Thoracic aorta (tissue), 2 donors: ENCODE measurements at places on chromosomes 6 and 20.

- no peak for DNase-seq
These were observed 191.8 kb upstream of the RREB1 start for GRCh38 chr6:6915813-6916547.

DNA sequence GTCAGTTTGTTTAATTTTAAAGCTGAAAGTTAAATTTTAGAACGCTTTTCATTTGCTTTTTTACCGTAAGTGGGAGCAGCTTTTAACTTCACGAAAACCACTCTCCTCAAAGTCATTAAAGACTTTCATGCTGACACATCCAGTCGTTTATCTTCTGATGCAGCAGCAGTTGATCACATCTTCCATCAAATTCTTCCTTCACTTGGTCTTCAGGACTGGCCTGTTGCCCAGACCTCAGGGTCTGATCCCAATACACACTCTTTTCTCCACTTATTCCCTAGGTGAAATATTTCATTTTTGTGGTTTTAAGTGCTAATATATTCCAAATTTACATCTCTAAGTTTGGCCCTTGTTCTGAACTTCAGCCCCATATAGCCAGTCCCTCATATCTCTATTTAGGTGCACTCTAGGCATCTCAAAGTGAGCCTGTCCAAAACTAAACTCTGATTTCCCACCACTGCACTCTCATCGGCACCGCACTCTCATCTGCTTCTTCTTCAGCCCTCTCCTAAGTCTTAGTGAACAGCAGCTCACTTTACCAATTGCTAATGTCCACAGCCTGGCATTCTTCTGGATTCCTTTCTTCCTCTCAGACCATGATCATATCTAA, 20.4 kb downstream of the AFDN start:
- DNase-seq = no peak

DNA sequence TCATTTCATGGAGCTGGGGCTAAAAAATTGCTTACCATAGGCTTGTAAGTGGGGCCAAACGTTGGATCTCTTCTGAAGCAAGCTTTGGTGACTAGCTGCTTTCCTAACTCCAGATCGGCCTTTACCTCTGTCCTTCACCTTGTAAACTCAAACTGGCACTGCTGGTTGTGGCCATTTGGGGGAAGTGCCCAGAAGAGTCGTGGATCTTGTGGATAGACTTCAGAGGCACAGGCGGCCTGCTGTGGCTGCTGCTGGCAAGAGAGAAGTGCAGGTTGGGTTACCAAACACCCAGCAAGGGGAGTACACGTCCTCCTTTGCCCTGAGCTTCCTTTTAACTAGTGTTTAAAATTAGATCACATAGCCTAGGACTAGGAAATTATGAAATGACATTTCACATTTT, 36.8 kb upstream of the KLHL31 start:
- no peak for DNase-seq

- DNase-seq = no peak
These were observed 187.5 kb upstream of the ECI2 start for GRCh38 chr6:4322846-4323309.

DNA sequence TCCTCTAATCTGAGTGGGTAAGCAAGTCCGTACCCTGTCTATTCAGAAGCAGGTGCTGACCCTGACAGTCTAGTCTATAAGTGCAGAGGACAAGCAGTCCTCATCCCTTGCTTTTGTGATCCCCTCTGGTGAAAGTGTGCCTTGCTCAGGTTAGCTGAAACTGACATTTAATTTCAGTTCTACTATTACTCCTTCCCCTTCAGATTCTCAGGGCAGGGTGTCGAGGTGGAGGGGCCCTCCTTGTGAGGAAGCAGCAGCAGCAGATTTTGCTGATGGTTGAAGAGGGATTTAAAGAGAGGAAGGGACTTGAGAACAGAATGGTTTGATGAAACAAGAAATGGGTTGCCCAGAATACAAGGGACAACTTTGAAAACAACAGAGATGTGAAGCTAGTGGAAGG, 309.3 kb downstream of the CLIC5 start:
- DNase-seq = no peak

DNA sequence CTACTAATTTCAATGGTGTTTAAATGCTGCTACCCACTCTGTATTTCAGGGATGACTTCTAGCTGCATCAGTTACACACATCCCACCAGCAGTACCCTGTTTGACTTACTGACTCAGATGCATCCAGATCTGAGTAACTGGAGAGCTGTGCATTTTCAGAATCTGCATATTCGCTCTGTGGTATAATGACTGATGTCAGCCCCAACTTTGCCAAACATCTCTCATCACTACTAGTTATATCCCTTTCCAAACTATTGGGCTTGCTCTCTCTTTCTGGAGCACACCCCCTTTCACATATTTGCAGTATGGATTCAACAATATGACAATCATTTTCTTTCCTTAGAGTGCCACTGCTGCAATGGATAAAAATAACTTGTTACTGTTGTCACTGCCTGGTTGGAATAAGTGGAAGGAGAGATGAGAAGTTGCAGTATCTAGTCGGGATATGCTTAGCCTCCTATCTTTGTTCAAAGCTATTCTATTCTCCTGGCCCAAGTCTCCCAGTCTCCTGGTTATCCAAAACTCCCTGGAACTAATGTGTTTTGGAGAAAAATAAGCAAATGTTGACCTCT, 3.3 kb upstream of the RSPO3 start:
- DNase-seq = no peak

DNA sequence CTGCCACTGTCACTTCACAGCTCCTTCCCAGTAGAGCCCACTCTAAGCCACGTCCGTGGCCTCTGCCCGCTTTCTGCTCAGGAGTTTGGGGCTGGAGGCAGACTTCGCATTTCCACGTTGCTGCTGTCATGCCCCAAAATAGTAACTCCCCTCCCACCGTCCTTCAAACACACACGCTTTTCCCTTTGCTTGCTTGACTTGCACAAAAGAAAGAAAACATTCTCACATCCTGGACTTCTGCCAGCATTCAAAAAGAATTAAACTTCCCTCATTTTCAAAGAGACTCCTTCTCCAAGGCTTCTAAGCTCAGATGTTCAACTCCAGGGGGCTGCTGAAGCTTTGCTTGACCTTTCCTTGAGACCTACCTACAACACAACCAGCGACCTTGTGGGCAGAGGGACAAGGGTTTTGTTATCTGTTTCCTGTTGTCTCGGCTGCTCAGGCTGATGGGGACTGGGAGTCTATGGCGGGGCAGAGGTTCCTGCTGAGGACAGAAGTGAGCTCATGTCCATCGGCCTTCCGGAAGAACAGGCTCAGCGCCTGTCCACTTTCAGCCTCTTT, 263.8 kb upstream of the FOXQ1 start:
- no peak for DNase-seq

GRCh38 chr6:106574741-106575458, 54.4 kb downstream of the RTN4IP1 start:
- DNase-seq = no peak

DNA sequence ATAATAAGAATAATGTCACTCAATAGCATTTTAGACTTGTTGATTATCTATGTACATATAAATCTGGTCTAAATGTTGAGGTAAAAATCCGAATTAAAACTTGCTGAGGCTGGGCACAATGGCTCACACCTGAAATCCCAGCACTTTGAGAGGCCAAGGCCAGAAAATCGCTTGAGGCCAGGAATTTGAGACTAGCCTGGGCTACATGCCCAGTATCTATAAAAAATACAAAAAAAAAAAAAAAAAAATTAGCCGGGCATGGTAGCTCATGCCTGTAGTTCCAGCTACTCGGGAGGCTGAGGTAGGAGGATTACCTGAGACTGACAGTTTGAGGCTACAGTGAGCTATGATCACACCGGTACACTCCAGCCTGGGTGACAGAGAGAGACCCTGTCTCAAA, 34.2 kb upstream of the SUPT3H start:
- no peak for DNase-seq

- DNase-seq = no peak
These were observed 278.2 kb upstream of the PREP start for GRCh38 chr6:105681061-105681460.

DNA sequence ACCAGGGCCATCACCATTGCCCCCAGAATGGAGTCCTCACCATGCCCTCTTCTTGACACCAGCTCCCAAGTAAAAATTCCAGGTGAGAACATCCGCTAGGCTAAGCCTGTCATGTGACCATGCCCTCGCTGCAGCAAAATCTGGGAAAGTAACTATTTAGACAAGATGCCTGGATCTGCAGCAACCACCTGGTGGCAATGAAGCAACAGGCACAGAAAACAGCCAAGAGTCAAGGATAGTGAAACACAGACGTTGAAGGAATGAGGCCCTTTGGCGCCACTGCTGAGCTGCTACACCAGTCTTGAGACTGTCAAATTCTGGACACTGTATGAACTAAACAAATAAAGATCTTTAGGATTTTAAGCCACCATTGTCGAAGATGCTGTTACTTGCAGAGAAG, 30.1 kb upstream of the TGM6 start:
- DNase-seq = no peak
